ENCODE measurements at places on chromosomes 5 and 9.

GRCh38 chr9:5361326-5362010, 21.8 kb upstream of the RLN1 start:
- DNase-seq: no peak

DNA sequence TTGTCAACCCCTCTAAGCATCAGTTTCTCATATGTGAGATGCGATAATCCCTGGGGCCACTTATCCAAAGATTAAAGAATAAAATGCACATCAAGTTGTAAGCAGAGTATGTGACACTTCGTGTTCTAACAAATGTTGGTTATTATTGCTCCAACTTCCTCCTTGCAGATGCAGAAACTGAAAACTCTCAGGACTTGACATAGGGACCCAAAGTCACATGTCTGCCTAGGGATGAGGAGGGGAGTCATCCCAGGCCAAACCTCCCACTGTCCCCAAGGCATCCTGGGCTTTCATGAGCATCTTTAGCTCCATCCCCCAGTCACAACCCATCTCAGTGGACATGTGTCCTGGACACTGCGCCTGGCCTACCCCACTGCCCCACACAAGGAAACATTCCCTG, 27.5 kb upstream of the SYK start:
- no peak for DNase-seq

GRCh38 chr5:67011422-67011821, 185.2 kb downstream of the CD180 start:
- no peak for DNase-seq

DNA sequence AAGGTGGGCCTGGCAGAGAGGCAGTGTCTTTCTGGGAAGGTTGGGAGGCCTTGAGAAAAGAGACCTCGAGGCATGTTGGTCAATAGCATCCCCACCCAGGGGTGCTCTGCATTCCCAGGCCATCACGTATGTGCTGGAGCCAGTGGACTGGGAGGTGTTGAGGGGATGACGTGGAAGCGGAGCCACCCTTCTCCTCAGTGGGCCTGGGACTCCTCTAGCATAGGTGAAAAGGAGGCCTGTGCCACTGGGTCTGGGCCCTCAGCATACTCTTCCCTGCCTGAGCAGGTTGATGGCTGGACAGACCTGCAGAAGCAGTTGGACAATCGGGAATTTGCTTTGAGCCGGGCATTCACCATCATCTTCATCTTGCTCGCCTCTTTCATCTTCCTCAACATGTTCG, 25.5 kb downstream of the PITX1 start:
- no peak for DNase-seq

GRCh38 chr9:76676857-76677256, 87.4 kb upstream of the PCA3 start:
- no peak for DNase-seq

DNA sequence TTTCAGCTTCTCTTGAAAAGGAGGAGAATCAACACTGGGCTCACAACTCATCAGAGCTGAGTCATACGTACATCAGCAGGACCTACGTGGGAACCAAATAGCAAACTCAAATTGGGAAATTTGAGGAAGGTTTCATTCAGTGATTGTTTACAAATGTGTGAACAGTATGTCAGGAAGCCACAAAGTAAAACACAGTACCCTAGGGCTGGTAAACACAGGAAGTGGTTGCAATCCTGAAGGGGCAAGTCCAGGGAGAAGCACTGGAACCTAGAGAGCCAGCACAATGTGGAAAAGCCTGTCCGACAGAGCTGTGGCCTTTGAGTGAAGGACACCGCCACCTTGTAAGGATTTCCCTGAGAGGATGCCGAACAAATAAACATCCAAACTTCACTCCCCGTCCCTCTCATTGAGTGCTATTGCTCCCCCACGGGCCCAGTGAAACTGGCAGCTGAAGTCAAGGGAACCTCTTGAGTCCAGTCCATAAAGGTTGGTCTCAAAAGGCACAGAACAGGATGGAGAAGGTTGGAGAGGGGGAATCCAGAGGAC, 26.7 kb upstream of the RICTOR start:
- DNase-seq: no peak

GRCh38 chr9:133706307-133707050, 31.7 kb downstream of the SARDH start:
- DNase-seq: no peak

DNA sequence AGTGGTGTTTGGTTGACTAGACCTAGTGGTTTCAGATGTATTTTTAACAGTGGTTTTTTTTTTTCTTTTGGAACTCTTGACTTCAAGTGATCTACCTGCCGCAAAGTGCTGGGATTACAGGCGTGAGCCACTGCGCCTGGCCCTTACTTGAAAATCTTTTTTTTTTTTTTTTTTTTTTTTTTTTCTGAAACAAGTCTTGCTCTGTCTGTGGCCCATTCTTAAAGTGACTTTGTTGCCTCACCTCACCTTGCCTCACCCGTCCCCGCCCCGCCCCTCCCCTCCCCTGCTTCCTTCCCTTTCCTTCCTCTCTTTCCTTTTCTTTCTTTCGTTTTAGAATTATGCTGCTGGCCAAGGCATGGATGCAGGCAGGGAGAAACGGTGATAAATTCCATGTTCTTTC, 26.0 kb downstream of the GPBP1 start:
- no peak for DNase-seq

DNA sequence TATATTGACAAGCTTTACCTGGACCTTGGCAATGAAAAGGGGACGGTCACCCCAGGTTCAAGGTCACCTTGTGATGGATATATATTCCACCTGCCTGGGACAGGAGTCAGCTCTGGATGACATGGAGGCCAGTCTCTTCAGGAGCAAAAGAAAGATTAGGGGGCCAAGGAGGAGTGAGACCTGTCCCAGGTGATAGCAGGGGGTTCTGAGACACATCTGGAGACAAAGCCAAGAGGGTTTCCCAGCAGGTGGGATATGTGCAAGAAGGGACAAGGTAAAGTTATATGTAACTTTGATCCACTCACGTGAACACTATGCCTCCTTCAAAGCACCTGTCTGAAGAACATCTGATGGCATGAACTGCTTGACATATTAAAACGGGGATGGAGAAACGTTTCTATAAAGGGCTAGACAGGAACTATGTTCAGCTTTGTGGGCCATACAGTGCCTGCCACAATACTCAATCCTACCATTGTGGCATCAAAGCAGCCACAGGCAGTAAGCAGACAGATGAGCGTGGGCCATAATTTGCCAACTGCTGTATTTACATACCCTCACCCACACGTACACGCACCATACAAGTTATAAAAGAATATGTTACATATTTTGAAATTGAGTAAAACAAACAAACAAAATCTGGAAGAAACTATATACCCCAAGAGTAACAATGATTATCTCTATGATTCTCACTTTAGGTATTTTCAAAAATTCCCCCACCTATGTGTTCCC, 62.9 kb upstream of the ZNF622 start:
- no peak for DNase-seq

DNA sequence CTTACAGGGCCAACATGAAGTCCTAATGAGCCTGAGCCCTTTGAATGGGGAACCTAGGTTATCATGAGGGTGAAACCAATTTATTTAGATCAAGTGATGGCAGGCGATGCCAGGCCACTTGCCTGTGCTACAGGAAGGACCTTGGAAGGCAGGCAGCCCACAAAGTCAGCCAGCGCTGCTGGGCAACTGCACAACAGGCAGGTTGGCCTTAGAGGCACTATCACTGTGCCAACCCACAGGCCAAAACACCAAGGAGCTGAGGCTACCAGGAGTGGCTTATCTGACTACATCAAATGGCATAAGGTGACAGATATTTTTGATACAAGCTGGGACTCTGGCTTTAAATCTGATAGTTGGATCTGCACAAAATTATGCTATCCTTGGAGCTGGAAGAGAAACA, 319.1 kb downstream of the NTRK2 start:
- no peak for DNase-seq

DNA sequence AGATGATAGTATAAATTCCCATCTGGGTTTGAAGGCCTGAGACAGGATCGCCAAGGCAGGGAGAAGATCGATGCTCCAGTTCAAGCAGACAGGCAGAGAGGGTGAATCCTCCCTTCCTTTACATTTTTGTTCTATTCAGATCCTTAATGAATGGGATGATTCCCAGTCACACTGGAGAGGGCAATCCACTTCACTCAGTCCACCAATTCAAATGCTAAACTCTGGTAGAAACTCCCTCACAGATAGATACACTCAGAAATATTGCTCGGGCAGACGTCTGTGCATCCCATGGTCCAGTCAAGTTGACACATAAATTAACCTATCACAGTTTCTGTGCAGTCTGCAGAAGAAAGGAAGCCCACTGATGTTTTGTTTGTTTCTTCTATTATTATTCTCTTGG, 193.1 kb upstream of the ZNF462 start:
- DNase-seq: no peak

GRCh38 chr9:95373069-95373681, 55.7 kb upstream of the FANCC start:
- DNase-seq: no peak
